Esophagus squamous epithelium (tissue), 5 donors: ENCODE measurements at places on chromosomes 3 and 15.

- no peak overlapping the region for H3K4me3 ChIP-seq
- H3K36me3 ChIP-seq = no peaks in the 10 kb centered on the region
- H3K27me3 ChIP-seq = no peaks in the 10 kb centered on the region
- DNase-seq = no peak
- H3K4me1 ChIP-seq = no peaks in the 10 kb centered on the region
Observed at GRCh38 chr15:90686435-90687218, 30.5 kb upstream of the BLM start.

- no peaks in the 10 kb centered on the region for H3K4me1 ChIP-seq
- H3K27me3 ChIP-seq = no peaks in the 10 kb centered on the region
- DNase-seq = no peak
- no peak overlapping the region for H3K4me3 ChIP-seq
- H3K27ac ChIP-seq = no peak overlapping the region
- H3K36me3 ChIP-seq = no peaks in the 10 kb centered on the region
Observed at GRCh38 chr3:13976469-13976868, 96.6 kb upstream of the WNT7A start.

DNA sequence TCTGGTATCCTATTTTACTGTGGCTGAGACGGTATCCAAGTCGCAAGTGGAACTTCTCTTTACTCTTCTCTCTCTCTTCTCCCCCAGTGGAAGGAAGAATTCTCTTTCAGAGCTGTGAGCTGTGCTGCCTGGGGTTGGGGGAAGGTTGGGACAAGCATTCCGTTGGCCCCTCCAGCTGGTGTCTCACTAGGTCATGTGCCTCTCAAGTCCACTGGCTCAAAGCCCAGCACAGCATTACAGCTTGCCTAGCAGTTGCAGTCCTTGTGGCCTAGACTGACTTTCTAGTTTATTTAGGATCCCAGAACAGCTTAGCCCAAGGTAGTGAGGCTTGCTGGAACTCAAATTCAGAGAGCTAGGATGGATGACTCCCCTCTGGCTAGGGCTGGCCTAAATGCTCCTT is 76.1 kb upstream of the SPATA16 start:
- no peak for DNase-seq
- H3K4me3 ChIP-seq = no peak overlapping the region
- no peaks in the 10 kb centered on the region for H3K4me1 ChIP-seq
- no peak overlapping the region for H3K27ac ChIP-seq
- no peaks in the 10 kb centered on the region for H3K27me3 ChIP-seq

DNA sequence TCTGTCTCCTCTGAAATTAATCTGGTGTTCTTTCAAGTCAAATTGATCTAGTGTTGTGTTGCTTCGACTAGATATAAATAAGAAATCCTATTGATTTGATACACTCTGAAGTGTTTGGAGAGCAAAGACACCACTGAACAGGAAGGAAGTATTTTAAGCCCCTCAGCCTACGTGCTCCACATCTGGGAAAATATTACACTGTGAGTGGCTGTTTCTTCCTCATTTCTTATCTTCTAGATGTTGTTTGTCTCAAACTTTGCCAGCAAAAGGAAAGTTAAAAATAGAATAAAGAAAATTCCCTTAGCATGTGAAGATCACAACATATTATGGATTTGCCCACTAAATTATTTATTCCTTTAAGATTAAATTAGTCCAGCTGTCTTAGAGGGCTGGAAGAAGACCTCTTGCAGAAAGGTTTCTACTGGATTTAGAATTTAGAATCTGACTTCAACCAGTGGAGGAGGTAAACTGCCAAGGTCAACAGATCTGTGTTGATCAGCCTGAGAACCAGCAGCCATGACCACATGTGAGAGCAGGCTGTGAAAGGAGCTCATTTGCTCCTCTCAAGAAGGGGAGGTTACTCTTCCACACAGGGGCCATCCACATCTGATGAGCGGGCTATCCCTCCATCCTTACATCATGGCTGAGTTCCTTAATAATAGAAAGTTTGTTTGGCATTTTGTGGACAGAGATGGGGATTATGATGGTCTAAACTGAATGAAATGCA is 46.3 kb upstream of the ACKR4 start:
- no peaks in the 10 kb centered on the region for H3K27me3 ChIP-seq
- H3K27ac ChIP-seq = no peak overlapping the region
- no peak for DNase-seq
- H3K36me3 ChIP-seq = no peaks in the 10 kb centered on the region
- no peak overlapping the region for H3K4me3 ChIP-seq

- H3K27ac ChIP-seq = peak overlapping the region; percentile 30
- DNase-seq = no peak
- no peaks in the 10 kb centered on the region for H3K27me3 ChIP-seq
- H3K4me3 ChIP-seq = no peak overlapping the region
Observed at GRCh38 chr3:124993466-124993865, 58.9 kb upstream of the MUC13 start.
